ENCODE measurements at places on chromosomes 4 and X. TPM values are rescaled to one million over a fixed set of nuclear protein-coding genes. Genes with fewer than 3 reads are reported as not detected.

Gene SERTM2
- total RNA-seq = not detected

Gene LDOC1
- 6.5 TPM for total RNA-seq

Gene TCP11X1
- not detected for total RNA-seq

Gene NKX3-2
- total RNA-seq = not detected

Gene CORIN
- 0.88 TPM for total RNA-seq

Gene LIAS
- 13.7 TPM for total RNA-seq

Gene CXCL11
- total RNA-seq = 0.24 TPM

Gene AFAP1
- total RNA-seq = 5.5 TPM

Gene PABPC5
- not detected for total RNA-seq

Gene CD99L2
- total RNA-seq = 4.9 TPM

Gene TLR1
- total RNA-seq = 2.7 TPM

Gene EGFL6
- 4.4 TPM for total RNA-seq

Gene SNCA
- total RNA-seq = 6.5 TPM

Gene SFRP2
- 4.7 TPM for total RNA-seq

Gene FAM9C
- not detected for total RNA-seq

Gene TBX22
- total RNA-seq = not detected

Gene RHOXF1
- total RNA-seq = not detected

Gene NUDT10
- not detected for total RNA-seq

Gene GPR173
- 0.08 TPM for total RNA-seq

Gene RBM46
- total RNA-seq = not detected

Gene CT45A1
- total RNA-seq = not detected

Gene TIMM8A
- 14.2 TPM for total RNA-seq

Gene EREG
- total RNA-seq = 46.5 TPM
